ENCODE measurements at places on chromosomes 2 and 18.

GRCh38 chr18:48186131-48186766, 222.9 kb downstream of the ZBTB7C start:
- peak; percentile 65 for DNase-seq

DNA sequence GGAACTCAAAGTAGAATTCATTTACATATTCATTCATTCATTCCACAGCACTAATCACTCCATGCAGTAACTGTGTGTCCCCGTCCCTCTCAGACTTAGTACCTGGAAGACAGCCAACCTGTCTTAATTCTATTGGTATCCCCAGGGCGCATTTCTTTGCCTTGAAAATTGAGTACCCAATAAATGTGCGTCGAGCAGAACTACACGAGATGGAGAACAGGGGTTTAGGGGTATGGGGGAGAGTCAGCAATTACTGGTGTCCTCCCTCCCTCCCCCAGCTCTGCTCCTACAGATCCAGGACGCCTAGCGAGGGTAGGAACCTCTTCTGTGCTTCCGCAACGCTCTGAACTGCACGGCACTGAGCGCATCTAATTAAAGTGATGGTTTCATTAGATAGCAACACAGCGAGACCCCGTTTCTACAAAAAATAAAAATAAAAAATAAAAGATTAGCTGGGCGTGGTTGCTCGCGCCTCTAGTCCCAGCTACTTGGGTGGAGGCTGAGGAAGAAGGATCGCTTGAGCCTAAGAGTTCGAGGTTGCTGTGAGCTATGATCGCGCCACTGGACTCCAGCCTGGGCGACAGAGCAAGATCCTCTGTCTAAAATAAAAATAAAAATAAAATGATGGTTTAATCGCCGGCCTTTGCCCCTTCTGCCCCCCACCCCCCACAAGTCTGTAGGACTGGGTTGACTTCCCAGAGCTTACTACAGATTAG, 614 bp upstream of the FKBP1B start:
- DNase-seq: peak; percentile 68

GRCh38 chr2:100733391-100734187, 86.3 kb upstream of the NPAS2 start:
- DNase-seq: no peak

DNA sequence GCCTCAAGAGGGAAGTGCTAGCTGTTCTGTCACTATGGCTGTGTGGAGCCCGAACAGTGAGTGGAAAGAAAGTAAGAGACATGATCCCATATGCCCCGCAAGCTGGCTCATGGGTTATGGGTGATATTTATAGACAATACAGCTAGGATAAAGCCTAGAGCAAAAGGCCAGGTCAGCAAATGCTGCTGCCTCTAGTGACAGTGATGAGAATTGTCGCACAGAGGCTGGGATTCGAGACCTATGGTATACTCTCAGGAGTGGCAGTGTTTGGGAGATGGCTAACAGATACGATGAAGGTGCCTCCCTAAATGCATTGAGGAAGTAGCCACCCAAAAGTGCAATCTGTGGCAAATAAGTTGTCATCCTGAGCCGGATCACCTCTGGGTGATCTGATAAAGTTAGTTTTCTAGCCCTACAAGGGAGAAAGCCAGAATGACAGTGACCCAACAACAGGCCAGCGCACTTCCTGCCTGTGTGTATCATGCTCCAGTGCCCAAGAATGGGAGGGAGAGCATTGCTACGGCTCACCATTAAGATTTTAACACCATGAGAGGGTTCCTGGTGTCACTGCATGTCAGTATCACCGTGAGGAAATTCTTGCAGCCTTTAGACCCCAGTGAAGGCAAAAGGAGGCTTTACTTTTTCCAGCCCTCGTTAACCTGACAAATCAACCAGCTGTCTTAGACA, 92.2 kb upstream of the TGFA start:
- DNase-seq: peak; percentile 14

DNA sequence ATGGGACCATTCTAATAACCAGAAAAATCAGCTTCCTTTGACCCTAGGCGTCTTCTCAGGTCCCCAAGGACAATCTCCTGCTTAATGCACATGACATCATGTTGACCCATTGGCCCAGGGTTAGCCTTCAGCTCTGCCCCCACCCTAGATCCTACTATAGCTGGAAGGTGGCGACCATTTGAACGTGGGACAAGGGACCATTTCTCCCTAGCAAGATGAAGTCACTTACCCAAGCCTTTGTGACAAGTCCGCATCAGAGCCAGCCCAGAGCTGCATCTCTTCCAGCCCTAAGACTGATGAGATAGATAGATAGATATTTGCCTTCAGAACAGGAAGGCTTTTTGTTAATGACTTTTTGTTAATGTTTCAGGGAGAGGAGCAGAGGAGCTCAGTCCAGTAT, 28.2 kb upstream of the TAF1B start:
- DNase-seq: no peak

DNA sequence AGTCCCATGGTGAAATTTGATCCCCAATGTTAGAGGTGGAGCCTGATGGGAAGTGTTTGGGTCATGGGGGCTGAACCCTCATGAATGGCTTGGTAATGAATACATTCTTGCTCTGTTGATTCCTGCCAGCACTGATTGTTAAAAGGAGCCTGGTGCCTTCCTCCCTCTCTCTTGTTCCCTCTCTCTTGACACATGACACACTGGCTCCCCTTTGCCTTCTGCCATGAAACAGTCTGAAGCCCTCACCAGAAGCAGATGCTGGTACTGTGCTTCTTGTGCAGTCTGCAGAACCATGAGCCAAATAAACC, 30.6 kb upstream of the EPC2 start:
- peak; percentile 23 for DNase-seq

- DNase-seq: no peak
Observed at GRCh38 chr18:55953326-55953725, 365.3 kb upstream of the TCF4 start.

GRCh38 chr2:179646173-179646769, 215.1 kb downstream of the ZNF385B start:
- DNase-seq: peak; percentile 3
